A549 treated with ZK216348 at 1 μM for 4 hours (cell line): ENCODE measurements at places on chromosomes 2 and 18. TPM values are rescaled to one million over a fixed set of nuclear protein-coding genes. Genes with fewer than 3 reads are reported as not detected.

Gene SETBP1
- total RNA-seq: 0.40 to 0.64 TPM (median 0.47 TPM) in 5 replicates

Gene ACVR2A
- 3.3 to 5.5 TPM (median 4.4 TPM) in 5 replicates for total RNA-seq

Gene SLC16A14
- total RNA-seq: 0.64 to 1.0 TPM (median 0.99 TPM) in 5 replicates

Gene SMYD1
- not detected in 5 replicates for total RNA-seq

Gene APCDD1
- not detected in 5 replicates for total RNA-seq

Gene ADRA2B
- total RNA-seq: 0.04 to 0.06 TPM in 2 of 5 replicates, not detected in the others

Gene HOXD9
- 1.2 to 1.8 TPM (median 1.8 TPM) in 5 replicates for total RNA-seq

Gene IGFBP5
- 0.08 to 0.24 TPM (median 0.20 TPM) in 5 replicates for total RNA-seq

Gene COL4A3
- total RNA-seq: 0.28 to 1.3 TPM (median 0.82 TPM) in 5 replicates

Gene MLPH
- 207 to 326 TPM (median 306 TPM) in 5 replicates for total RNA-seq

Gene UPP2
- total RNA-seq: not detected in 5 replicates

Gene SAG
- not detected in 5 replicates for total RNA-seq

Gene FAM124B
- total RNA-seq: not detected in 5 replicates

Gene PPM1G
- 148 to 181 TPM (median 176 TPM) in 5 replicates for total RNA-seq

Gene CCDC85A
- 0.12 to 0.28 TPM (median 0.17 TPM) in 5 replicates for total RNA-seq

Gene ADAM23
- 9.1 to 12.6 TPM (median 10.1 TPM) in 5 replicates for total RNA-seq

Gene CFAP65
- total RNA-seq: 0.11 to 0.23 TPM (median 0.18 TPM) in 5 replicates

Gene TFCP2L1
- 7.1 to 10.9 TPM (median 9.5 TPM) in 5 replicates for total RNA-seq

Gene RAX
- not detected in 5 replicates for total RNA-seq

Gene NR4A2
- 1.4 to 3.8 TPM (median 2.1 TPM) in 5 replicates for total RNA-seq

Gene IL18R1
- total RNA-seq: 0.49 to 1.2 TPM (median 0.82 TPM) in 5 replicates

Gene FEV
- total RNA-seq: not detected in 5 replicates

Gene FBLN7
- total RNA-seq: 0.28 to 0.91 TPM (median 0.60 TPM) in 5 replicates

Gene THSD7B
- not detected in 5 replicates for total RNA-seq

Gene QPCT
- total RNA-seq: 16.7 to 20.7 TPM (median 18.6 TPM) in 5 replicates

Gene COX7A2L
- total RNA-seq: 139 to 191 TPM (median 150 TPM) in 5 replicates

Gene SPRED2
- 24.1 to 34.9 TPM (median 32.5 TPM) in 5 replicates for total RNA-seq

Gene PIGN
- 6.9 to 12.8 TPM (median 10.7 TPM) in 5 replicates for total RNA-seq

Gene SLC14A1
- not detected in 5 replicates for total RNA-seq

Gene CNGA3
- not detected in 5 replicates for total RNA-seq

Gene AOX1
- total RNA-seq: 3.8 to 5.2 TPM (median 4.9 TPM) in 5 replicates

Gene FAP
- total RNA-seq: not detected in 5 replicates

Gene SPIRE1
- 13.0 to 24.2 TPM (median 17.3 TPM) in 5 replicates for total RNA-seq

Gene ALPG
- total RNA-seq: 0.20 to 0.38 TPM (median 0.22 TPM) in 4 of 5 replicates, not detected in the other

Gene ARL4C
- total RNA-seq: 56.4 to 77.3 TPM (median 69.2 TPM) in 5 replicates

Gene KLHL41
- 0.15 to 0.70 TPM (median 0.29 TPM) in 5 replicates for total RNA-seq

Gene ZSWIM2
- not detected in 5 replicates for total RNA-seq

Gene SCG2
- 0.86 to 1.3 TPM (median 1.2 TPM) in 5 replicates for total RNA-seq

Gene CHRND
- not detected in 5 replicates for total RNA-seq

Gene CFLAR
- 80.5 to 125 TPM (median 90.3 TPM) in 5 replicates for total RNA-seq

Gene PCARE
- total RNA-seq: not detected in 5 replicates
